Progenitor cell of endocrine pancreas (in vitro differentiated cells): ENCODE measurements at places on chromosomes 7 and 10. TPM values are rescaled to one million over a fixed set of nuclear protein-coding genes. Genes with fewer than 3 reads are reported as not detected.
A peak's percentile ranks its signal among the peaks of the same experiment; 100 is the strongest.

DNA sequence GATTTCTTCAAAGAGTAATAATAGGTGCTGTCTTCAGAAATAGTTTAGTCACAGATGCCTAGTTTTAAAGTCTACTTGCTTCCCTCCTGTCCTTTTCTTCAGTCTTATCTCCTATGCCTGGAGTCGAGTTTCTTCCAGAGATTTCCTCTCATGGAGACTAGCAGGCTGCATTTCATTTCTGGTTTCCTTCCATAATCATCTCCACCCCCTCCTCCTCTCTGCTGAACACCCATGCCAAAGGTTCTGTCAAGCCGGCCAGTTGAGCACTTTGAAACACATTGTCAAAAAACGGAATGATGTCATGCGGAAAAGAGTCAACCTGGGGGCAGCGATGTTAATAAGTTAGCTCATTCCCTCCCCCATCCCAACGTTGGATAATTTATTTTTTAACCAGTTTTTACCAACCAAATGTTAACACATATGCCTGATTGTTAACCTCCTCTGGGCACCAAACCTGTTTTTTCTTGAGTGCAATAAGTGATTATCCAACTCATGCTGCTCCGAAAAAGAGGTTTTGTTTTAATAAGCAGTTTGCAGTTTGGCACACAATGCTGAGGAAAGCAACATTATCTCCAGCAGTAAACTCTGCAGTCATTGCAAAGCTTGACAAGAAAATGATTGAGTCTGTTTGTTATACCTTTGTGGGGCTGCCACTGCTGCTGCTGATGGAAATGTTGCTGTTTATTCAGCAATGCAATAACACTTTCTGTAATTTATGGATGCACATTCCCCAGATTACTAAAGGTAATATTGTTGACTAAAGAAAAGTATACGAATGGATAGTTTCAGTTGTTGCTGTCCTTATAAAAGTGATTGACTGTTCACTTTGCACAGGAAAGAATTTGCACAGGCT lies 161.6 kb downstream of the LRMDA start:
- no peak overlapping the region for H3K4me3 ChIP-seq
- peaks cover under 1% of the 10 kb centered on the region for H3K27me3 ChIP-seq
- H3K27ac ChIP-seq: peak overlapping the region; percentile 75
- H3K4me1 ChIP-seq: peaks cover 35% of the 10 kb centered on the region
- no peaks in the 10 kb centered on the region for H3K36me3 ChIP-seq
- DNase-seq: no peak

GRCh38 chr7:36875794-36876193 lies 151.5 kb upstream of the AOAH start:
- peaks cover 22% of the 10 kb centered on the region for H3K36me3 ChIP-seq
- H3K27me3 ChIP-seq: no peaks in the 10 kb centered on the region
- peaks cover 38% of the 10 kb centered on the region for H3K4me1 ChIP-seq
- no peak for DNase-seq
- H3K27ac ChIP-seq: peak overlapping the region; percentile 79

- no peak overlapping the region for H3K27ac ChIP-seq
- H3K36me3 ChIP-seq: no peaks in the 10 kb centered on the region
- H3K27me3 ChIP-seq: peaks cover 8% of the 10 kb centered on the region
- DNase-seq: no peak
These were observed 216.5 kb downstream of the PLXNA4 start for GRCh38 chr7:132359743-132360142.

- H3K4me3 ChIP-seq: no peak overlapping the region
- H3K4me1 ChIP-seq: peaks cover 4% of the 10 kb centered on the region
- no peak overlapping the region for H3K27ac ChIP-seq
- H3K36me3 ChIP-seq: no peaks in the 10 kb centered on the region
- H3K27me3 ChIP-seq: peaks cover 11% of the 10 kb centered on the region
These were observed 26.8 kb upstream of the SMURF1 start for GRCh38 chr7:99170730-99171074.

DNA sequence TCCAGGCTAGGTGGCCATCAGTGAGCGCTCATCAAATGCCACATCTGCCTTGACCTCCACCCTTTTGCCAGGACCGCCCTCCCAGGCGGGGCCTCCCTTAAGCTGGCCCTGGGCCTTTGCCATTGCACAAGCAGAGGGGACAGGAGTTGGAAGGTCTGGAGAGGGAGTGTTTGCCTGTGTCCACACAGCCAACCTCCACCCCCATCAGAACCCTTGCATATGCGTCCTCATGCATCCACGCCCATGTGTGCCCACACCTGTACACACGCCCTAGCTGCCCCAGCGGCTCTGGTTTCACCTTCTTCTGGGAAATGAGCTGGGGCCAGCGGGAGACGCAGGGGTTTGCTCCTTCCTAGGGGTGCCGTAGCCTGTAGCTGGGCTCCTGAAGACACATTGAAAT lies 64.0 kb downstream of the NEURL1 start:
- H3K36me3 ChIP-seq: no peaks in the 10 kb centered on the region
- DNase-seq: no peak
- H3K27me3 ChIP-seq: peaks cover 47% of the 10 kb centered on the region
- no peak overlapping the region for H3K4me3 ChIP-seq
- no peak overlapping the region for H3K27ac ChIP-seq

- H3K27ac ChIP-seq: no peak overlapping the region
- DNase-seq: no peak
- H3K27me3 ChIP-seq: peaks cover 19% of the 10 kb centered on the region
- H3K4me1 ChIP-seq: no peaks in the 10 kb centered on the region
- no peaks in the 10 kb centered on the region for H3K36me3 ChIP-seq
These were observed 18.2 kb upstream of the ELFN1 start for GRCh38 chr7:1651891-1652290.

DNA sequence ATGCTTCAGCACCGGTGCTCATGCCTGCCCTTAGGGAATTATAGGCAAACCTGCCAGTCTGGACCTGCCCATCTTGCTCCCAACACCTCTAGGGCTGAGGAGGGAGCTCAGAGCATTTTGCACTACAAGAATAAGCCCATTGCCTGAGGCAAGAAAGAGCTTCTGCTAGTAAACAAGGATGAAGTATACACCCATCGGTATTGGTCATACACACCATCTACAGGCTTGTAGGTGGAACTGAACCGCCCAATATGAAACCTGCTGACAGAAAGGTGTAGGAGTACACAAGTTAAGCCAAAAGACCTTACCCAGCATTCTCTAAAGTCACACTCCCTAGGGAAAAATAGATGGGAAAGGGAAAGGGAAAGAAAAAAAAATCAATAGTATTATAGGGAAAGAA lies 957.0 kb upstream of the LRRTM3 start:
- no peak for DNase-seq
- H3K27ac ChIP-seq: no peak overlapping the region
- no peaks in the 10 kb centered on the region for H3K4me1 ChIP-seq

Gene VSTM4
- total RNA-seq: 0.22 and 0.40 TPM in 2 replicates

Gene REPIN1
- 148 and 153 TPM in 2 replicates for total RNA-seq

Gene HK1
- total RNA-seq: 32.5 and 35.6 TPM in 2 replicates

Gene C10orf143
- total RNA-seq: 3.6 and 3.7 TPM in 2 replicates
